Left ventricle myocardium inferior (tissue), 1 donor: ENCODE measurements at places on chromosomes 4 and X. TPM values are rescaled to one million over a fixed set of nuclear protein-coding genes. Genes with fewer than 3 reads are reported as not detected.
A peak's percentile ranks its signal among the peaks of the same experiment; 100 is the strongest.

- no peak for DNase-seq
These were observed 48.0 kb downstream of the TXK start for GRCh38 chr4:48085821-48086589.

DNA sequence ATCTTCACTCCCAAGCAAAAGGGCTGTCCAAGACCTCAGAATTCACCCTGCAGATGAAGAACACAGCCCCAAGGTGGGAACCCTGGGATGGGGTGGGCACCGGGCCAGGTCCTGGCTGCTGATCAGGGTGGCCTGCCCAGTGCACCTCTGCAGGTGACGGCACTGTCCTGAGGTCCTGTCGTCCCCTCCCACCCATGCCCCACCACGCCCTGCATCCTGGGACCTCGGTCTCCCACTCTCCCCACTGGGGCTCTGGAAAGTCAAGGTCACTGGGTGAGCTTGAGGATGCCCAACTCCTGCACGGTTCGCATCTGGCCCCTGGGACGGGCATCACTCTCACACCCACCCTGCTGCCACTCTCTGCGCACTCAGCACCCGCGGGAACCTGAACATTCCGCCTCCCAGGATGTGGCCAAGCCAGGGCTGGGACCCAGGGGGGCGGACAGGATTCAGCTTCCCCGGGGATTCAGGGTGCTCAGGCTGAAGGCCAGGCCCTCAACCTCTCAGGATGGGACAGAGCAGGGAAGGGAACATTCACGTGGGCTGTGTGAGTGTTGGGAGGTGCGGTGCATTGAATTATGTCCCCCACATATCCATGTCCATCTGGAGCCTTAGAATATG lies 115.9 kb downstream of the CPZ start:
- peak; percentile 6 for DNase-seq

GRCh38 chr4:38955957-38956356 lies 76.3 kb downstream of the TMEM156 start:
- DNase-seq = no peak

The IL21 gene
- total RNA-seq = not detected
